ENCODE measurements at places on chromosomes 5 and 9.

GRCh38 chr9:122374885-122375420 lies 4.1 kb downstream of the PTGS1 start:
- peak; percentile 79 for DNase-seq

GRCh38 chr5:178117923-178118701 lies 4.8 kb downstream of the N4BP3 start:
- no peak for DNase-seq

DNA sequence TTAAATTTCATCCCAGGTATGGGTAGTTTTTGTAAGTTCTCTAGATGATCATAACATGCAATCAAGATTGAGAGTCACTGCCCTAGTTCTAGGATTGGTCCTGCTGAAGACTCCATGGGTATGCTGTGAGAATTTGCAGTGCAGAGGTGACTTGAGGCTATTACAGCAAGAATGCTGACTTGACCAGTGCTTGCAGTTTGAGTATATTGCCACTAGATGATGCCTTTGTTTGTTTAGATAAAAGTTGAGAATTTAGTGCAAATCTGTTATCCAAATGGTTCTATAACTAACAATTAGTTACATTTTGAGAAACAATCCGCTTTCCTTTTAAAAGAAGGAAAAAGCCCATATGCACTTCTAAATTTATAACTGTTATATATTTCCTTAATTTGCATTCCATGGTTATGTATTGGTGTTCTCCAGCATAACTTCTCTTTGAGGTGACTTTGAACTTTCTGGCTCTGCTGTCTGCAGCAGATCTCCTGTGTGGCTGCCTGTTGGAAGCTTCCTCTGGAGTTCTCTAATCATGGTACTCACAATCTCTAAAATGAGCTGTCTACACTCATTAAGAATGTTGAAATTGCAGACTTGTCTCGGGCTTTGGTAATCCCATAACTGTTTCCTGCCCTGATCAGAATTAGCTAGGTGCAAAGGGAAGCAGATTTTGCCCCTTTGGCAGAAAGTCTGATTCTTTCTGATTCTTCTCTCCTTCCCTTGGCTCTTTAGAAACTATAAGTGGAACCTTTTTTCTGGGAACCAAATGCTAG lies 24.9 kb downstream of the MELK start:
- DNase-seq: no peak

- DNase-seq: no peak
Measured at GRCh38 chr5:15021266-15022046, 149.9 kb upstream of the ANKH start.

DNA sequence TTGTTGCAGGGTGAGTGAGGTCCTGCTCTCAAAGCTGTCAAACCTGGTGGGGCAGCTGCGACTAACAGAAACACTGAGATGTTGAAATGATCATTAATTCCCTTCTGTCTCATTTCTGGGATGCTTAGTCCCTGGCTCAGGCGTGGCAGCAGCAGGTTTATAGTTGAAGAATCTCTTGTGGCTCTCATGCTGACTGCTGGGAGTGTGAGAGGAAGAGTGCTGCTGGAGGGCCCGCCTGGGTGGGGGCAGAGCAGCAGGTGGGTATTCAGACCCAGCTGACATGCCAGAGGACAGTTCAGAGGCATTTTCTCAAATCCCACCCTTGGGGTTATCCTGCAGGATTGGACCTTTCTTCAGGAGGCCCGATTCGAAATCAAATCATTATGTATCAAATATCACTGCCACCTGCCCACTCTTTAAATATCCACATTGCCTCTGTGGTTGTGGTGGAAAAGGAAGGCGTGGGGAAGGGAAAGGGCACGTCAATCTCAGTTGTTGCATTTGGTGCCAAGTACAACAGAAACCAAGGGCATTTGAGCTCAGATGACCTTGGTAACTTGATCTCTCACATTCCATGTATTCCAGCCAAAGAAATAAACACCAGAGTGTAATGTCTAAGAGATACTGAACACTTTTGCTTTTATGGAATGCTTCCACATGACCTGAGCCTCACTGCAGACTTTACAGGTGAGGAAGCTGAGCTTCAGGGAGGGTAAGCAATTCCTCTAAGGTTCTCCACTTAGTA lies 224.3 kb downstream of the AOPEP start:
- no peak for DNase-seq

GRCh38 chr9:94783102-94783682 lies 56.7 kb downstream of the AOPEP start:
- DNase-seq: peak; percentile 83

GRCh38 chr5:151868451-151868850 lies 56.2 kb downstream of the GLRA1 start:
- no peak for DNase-seq

- no peak for DNase-seq
Measured at GRCh38 chr9:127066060-127066850, 56.2 kb downstream of the ANGPTL2 start.

Data from colonic mucosa (tissue), 4 donors.